ENCODE measurements at places on chromosomes 12 and 14.

DNA sequence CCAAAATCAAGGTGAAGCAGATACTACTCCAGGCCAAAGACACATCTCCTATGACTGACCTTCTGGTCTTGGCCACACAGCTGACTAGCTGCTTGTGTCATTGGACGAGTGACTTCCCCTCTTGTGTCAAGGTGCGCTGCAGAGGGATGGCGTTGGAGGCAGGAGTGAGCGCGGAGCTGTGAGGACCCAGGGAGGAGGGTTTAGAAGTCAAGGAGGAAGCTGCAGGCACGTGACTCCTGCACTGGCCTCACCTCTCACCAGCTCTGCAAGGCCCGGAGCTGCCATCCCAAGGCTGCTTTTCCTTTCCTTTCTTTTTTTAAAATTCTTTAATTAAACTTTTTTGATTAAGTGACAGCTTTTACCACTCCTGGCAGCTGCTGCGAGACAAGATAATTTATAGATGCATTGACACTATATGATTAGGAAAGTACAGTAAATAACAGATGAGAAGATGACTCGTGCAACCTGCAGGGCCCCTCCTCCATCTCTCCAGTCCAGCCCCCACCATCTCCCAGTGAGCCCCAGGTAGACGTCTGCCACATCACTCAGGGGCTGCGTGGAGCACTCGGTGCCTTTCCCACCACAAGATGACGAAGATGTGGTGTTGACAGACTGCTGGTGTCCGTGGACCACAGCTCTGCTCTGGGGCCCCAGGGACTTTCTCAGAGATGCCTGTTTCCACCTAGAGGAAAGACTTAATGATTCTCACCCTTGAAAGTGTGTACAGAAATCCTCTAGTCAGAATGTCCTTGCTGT, 350.6 kb downstream of the CACNA1C start:
- no peak for DNase-seq

DNA sequence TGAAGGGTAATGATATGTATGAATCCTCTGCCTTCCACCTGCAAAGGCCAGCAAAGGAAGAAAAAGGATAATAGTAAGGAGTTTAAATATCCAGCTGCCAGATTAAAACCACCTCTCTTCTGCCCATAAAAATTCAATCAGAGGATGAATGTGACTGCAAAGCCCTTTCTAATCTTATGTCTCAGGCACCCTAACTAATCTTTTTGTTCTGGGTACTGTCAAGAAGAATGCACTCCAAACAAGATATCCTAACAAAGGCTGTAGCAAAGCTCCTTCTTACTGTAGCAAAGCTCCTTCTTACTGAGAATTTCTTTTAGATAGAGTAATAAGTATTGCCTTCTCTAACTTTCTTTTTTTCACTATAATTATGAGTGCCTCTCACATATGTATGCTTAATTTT, 91.8 kb downstream of the ST8SIA1 start:
- DNase-seq, result no peak

- no peak for DNase-seq
These were observed 346.2 kb upstream of the STXBP6 start for GRCh38 chr14:25396128-25396527.

DNA sequence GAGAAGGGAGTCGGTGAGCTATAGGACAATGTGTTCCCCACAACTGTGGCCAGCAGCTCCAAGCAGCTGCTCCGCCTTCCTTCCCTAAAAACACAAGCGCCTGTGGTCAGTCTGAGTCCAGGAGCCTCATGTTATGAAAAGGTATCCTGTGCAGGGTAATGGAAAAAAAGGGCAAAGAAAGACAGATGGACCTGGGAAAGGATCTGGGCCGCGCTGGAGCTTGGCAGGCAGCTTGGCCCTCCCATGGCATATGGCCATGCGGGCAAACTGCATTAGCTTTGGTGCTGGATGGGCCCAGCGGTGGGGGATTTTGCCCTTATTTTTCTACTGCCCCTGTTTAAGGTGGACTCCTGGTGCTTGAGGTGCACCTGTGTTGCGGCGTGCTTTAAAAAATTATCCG, 23.7 kb upstream of the CHST11 start:
- no peak for DNase-seq

DNA sequence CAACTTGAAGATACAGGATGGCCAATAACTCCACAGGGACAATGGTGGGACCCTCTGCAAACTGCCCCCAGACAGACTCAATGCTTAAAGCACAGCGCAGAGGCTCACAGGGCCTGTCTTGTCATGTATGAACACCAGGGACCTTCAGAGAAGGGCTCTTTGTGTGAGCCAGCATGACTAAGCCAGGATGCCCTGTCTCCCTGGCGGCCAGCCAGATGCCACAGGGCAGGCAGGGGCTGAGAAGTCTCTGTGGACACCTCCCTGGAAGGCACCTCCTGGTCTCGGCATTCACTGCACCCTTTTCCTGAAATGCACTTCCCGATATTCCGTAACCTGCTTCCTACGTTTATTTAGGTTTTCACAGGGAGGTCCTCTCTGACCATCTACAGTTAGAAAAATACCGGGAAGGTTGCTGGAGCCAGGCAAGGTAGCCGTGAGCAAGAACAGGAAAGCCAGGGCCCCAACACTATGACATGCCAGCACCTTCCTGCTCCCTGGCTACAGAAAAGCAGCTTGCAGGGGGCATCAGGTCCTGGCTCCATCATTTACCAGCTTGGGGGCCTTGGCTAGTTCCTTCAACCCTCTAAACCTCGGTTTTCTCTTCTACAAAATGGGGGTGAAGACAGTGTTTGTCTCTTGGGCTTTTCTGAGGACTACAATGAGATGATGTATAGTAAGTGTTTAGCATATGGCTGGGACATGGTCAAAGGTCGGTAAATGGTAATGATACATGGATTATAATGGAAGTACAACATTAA, 65.0 kb downstream of the PITPNM2 start:
- no peak for DNase-seq

- peak; percentile 83 for DNase-seq
These were observed 2.5 kb downstream of the NUAK1 start for GRCh38 chr12:106136263-106136662.

GRCh38 chr14:23306412-23307145, at the start of gene BCL2L2:
Gene BCL2L2 (plus strand): TSS chr14:23306833. CDS start chr14:23307768, 935 bp downstream.
- peak; percentile 73 for DNase-seq

DNA sequence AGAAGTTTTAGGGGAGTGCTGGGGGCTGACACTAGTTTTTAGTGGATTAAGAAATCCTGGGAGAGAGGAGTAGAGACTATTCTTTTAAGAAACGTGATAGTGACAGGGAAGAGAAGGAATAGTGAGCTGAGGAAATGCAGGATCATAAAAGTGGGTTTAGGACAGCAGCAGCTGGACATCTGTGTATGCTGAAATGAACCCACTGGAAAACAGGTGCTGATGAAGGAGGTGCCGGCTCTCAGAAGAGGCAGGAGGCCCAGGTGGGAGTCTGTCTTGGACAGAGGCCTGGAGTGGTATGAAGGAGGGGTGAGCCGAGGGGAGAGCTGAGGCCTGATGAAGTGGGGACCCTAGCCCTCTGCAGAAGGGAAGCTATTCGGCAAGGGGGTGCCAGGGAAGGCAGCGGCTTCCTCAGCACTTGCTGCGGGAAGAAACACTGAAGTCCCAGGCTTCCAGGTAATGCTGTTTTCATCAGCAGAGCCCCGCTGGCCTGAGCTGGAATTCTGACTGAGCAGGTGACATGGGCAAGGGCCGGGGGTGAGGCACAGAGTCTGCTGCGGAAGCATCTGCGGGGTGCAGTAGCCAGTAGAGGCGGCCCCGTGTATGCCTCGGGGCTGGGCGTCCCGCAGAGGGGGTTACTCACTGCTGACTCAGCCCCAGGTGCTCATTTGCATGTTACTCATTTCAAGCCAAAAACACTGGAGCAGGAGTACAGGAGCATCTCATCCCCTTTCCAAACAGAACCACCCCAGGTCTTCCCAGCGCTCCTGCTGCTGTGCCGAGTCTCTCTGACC, 89.7 kb downstream of the TMCC3 start:
- DNase-seq, result no peak

DNA sequence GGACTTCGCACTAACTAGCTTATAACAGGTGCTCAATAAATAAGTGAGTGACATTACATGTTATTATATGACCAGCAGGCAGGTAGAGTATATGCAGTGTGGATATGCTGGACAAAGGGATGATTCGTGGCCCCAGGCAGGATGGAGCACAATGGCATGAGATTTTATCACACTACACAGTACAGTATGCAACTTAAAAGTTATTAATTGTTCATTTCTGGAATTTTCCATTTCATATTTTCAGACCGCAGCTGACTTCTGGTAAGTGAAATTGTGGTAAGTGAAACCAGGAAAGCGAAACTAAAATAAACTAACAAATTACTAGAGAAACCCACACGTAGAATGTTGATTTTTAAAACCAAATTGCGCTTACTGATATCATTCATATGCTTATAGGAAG, 3.3 kb downstream of the PARP11 start:
- DNase-seq, result no peak

- no peak for DNase-seq
These were observed 162.5 kb upstream of the NOS1 start for GRCh38 chr12:117523971-117524370.

DNA sequence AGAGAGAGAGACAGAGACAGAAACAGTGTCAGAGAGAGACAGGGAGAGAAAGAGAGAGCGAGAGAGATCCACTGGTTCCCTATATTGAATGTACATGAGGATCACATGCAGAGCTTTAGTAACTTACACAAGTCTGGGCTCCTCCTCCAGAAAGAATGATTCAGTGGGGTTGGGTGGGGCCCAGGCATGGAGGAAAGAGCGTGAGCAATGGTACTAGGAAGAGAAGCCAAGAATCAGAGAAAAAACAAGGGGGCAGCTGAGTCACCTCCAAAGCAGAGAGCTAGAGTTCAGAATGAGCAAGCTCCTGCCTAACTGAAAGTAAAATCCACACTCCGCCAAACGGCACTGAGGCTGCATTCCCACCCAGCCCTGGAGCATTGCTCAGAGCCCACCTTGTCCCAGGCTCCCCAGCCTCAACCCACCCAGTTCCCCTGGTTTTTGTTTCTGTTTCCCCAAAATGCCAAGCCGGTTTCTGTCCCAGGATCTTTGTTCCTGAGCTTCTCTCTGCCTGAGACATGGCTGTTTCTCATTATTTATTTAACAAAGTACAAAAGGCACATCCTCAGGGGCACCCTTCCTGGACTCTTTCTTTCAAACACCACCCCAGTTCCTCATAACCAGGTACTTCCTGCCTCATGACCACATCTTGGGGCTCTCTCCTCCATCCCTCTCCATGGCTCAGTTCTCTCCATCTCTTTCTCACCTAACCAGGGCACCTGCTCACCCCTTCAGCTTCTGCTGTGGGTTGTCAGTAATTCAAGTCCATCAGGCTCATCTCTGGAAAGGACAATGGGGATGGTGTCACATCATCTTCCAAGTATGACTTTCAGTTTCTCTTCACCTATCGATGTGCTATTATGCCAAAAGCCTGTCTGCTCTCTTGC, 670.3 kb upstream of the TBX3 start:
- DNase-seq, result no peak

DNA sequence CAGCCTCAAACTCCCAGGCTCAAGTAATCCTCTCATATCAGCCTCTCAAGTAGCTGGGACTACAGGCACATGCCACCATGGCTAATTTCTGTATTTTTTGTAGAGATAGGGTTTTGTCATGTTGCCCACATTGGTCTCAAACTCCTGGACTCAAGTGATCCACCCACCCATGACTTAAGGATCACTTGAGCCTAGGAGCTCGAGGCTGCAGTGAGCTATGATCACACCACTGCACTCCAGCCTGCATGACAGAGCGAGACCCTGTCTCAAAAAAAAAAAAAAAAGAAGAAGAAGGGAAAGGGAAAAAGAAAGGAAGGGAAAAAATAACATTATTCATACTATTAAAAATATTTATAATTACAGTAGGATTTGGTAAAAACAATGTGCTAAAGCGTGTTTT, 19.2 kb downstream of the EPS8 start:
- no peak for DNase-seq

DNA sequence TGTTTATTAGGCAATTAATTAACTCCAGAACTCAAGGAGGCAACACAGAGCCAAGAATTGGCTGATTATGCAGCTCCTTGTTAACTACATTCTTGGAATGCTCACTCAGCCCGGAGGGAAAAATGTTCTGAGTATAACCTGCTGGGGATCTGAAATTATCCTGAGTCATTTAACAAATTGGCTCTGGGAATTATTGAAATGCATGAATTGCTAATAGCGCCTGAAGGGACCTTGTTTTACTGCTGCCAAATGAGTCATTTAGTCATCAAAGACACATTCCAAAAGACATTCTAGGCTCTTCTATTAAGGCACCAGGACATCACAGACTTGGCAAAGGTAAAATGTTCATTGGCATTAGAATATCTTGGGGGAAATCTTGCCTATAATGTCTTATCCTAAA, 13.0 kb downstream of the TMEM52B start:
- no peak for DNase-seq

DNA sequence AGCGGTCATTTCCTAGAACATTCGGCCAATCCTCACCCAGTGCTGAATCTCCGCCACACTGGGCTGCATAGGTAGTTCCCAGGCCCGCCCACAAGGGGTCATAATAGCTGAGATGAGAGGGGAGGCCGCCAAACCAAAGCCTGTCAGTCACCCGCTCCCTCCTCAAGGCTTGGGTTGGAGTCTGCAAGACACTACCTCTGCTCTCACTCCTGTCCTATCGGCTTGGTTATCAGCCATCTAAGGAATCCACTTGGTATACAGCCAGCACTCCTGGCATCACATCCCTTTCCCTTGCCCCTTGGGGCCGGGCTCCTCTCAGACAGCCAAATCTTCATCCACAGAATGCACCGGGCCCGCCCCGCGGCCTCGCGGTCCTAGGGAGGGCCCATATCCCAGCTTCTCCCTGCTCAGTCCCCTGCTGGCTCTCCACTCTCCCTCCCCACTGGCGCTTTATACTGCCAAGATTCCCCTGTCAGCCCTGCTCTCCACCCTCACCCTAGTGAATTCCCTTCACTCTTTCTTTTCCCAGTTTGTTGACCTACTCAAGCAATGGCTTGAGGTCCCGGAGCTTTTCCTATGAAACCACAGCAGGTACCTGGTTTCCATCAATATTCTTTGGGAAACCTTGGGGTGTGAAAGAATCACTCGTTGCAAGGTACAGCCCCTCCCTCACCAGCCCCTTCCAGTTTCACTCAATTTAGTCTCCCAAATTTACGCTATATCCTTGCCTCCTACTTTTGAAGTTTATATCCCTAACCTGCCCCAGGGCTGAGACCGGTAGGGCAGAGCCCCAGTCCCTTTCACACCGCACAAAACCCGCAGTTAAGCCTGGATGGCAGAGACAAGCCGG, 1.4 kb downstream of the IFFO1 start:
- no peak for DNase-seq

- DNase-seq, result no peak
These were observed 40.9 kb downstream of the SLC4A8 start for GRCh38 chr12:51465491-51465890.

GRCh38 chr12:12356467-12356895, 397 bp upstream of the BORCS5 start:
- no peak for DNase-seq

DNA sequence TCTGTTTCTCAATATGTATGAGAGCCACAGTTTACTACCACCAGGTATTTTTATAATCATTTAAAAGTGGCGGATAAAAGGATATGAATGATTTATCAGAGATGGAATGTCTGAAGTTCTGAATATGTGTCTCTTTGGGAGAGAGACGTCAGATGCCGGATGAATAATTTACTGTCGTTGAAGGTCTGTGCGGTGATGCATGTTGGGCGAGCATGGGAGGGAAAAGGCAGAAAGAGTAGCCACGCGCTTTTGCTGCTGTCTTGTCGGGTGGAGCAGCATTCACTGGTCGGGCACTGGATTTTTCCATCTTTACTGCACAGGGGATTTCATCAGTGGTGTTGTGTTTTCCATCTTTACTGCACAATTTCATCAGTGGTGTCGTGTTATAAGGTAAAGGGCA, 65.6 kb downstream of the SYNE2 start:
- DNase-seq, result no peak

Measured in NCI-H748 treated with DMSO at 0.1 percent for 48 hours (cell line).